Upper lobe of left lung (tissue), 6 donors: ENCODE measurements at places on chromosomes 6 and 20.

GRCh38 chr6:41190791-41191190 is 10.2 kb downstream of the TREML2 start:
- no peaks in the 10 kb centered on the region for H3K27me3 ChIP-seq
- no peak overlapping the region for H3K4me3 ChIP-seq
- no peaks in the 10 kb centered on the region for H3K4me1 ChIP-seq
- no peaks in the 10 kb centered on the region for H3K36me3 ChIP-seq

DNA sequence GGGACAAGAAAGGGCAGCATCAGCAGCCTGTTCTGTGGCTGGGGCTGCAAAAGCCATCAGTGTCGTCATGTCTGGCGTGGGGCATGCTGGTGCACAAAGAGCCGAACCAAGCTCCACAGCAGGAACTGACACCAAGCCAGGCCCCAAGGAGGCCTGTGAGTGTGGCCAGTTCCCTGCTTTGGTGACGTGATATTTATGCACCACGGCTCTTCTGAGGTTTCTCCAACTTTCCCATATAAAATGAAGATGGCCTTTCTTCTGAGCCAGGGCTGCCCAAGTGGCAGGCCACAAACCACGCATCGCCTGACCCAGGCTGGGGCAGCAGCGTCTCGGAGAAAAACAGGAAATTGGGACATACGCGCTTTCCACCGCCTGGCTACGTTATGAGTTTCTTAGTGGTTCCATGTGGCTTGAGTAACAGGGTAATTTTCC is 109.9 kb downstream of the RIN2 start:
- DNase-seq: peak; percentile 32
- H3K27me3 ChIP-seq: no peaks in the 10 kb centered on the region
- H3K4me3 ChIP-seq: no peak overlapping the region
- peak overlapping the region; percentile 60 for H3K27ac ChIP-seq

- no peak overlapping the region for H3K27ac ChIP-seq
- DNase-seq: no peak
- H3K27me3 ChIP-seq: no peaks in the 10 kb centered on the region
- H3K36me3 ChIP-seq: peaks cover 60% of the 10 kb centered on the region
These were observed 114.5 kb downstream of the RALGAPA2 start for GRCh38 chr20:20597966-20598365.

- DNase-seq: no peak
- H3K4me1 ChIP-seq: peaks cover 25% of the 10 kb centered on the region
- no peak overlapping the region for H3K4me3 ChIP-seq
- H3K27ac ChIP-seq: no peak overlapping the region
- no peaks in the 10 kb centered on the region for H3K36me3 ChIP-seq
- H3K27me3 ChIP-seq: no peaks in the 10 kb centered on the region
These were observed 3.0 kb upstream of the NCOA7 start for GRCh38 chr6:125787791-125788190.

DNA sequence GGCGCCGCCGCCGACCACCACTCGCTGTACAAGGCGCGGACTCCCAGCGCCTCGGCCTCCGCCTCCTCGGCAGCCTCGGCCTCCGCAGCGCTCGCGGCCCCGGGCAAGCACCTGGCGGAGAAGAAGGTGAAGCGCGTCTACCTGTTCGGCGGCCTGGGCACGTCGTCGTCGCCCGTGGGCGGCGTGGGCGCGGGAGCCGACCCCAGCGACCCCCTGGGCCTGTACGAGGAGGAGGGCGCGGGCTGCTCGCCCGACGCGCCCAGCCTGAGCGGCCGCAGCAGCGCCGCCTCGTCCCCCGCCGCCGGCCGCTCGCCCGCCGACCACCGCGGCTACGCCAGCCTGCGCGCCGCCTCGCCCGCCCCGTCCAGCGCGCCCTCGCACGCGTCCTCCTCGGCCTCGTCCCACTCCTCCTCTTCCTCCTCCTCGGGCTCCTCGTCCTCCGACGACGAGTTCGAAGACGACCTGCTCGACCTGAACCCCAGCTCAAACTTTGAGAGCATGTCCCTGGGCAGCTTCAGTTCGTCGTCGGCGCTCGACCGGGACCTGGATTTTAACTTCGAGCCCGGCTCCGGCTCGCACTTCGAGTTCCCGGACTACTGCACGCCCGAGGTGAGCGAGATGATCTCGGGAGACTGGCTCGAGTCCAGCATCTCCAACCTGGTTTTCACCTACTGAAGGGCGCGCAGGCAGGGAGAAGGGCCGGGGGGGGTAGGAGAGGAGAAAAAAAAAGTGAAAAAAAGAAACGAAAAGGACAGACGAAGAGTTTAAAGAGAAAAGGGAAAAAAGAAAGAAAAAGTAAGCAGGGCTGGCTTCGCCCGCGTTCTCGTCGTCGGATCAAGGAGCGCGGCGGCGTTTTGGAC is 2.0 kb downstream of the SOX4 start:
- peak overlapping the region; percentile 59 for H3K4me3 ChIP-seq
- H3K27ac ChIP-seq: peak overlapping the region; percentile 89
- no peaks in the 10 kb centered on the region for H3K36me3 ChIP-seq

- no peaks in the 10 kb centered on the region for H3K27me3 ChIP-seq
- DNase-seq: no peak
- no peaks in the 10 kb centered on the region for H3K4me1 ChIP-seq
- H3K27ac ChIP-seq: no peak overlapping the region
These were observed 212.5 kb upstream of the SUPT3H start for GRCh38 chr6:45590226-45590625.
